ENCODE measurements at places on chromosomes 5 and 9.

DNA sequence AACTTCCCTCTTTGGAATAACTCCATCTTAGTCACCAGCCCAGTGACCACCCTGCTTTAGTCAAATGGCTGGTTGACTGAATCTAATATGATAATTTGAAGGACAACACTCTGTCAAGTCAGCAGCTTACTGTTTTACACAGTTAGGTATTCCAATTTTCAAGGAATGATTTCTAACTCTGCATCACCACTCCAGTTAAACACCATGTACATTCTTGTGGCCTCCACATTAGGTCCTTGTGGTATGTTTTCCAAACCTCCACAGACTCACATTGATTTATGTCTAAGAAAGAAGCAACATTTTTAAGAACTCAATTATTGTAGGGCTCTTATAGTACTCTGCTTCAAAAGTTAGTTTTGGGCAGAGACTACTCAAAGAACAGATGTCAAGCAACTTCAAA is 110.7 kb downstream of the TLE1 start:
- no peak for DNase-seq

- no peak for DNase-seq
These were observed 10.6 kb downstream of the DDX46 start for GRCh38 chr5:134769206-134769605.

- no peak for DNase-seq
These were observed 90.2 kb downstream of the NSUN2 start for GRCh38 chr5:6542421-6543345.

- DNase-seq = no peak
These were observed 367.5 kb upstream of the ACTBL2 start for GRCh38 chr5:57850109-57850508.

DNA sequence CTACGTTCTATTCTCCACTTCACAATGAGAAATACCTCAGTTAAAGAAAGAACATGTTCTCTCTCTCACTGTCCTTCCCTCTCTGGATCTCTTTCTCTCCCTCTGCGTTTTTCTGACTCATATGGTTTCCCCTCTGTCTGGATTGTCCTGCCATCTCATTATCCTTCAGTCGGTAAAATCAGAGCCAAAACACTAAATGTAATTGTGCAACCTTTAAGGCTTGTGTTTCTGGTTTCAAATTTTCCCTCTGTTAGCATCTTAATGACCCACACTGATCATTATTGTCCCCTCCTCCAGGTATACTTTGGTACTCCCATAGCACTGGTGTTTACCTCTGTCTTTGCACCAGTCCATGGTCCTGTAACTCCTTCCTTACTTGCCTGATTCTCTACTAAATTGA is 509.4 kb upstream of the C9orf72 start:
- no peak for DNase-seq

Data from T-helper 9 cell (primary cell).